ENCODE measurements at places on chromosomes 2 and 18.

DNA sequence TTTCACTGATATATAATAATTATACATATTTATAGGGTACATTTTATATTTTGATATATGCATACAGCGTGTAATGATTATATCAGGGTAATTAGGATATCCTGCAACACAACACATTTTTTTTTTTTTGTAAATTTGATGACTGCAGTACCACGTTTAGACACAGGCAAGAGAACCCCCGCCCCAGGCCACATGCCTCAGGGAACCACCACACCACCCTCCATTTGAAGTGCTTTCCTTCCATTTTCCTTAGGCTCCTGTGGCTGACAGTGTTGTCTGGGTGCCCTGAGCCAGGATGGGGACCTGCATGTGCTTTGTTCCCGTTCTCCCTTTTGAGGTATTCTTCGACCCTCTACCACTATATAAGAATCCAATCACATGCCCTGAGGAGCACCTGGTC is 161.6 kb upstream of the CTAGE1 start:
- DNase-seq: no peak

- no peak for DNase-seq
Observed at GRCh38 chr2:232323328-232323650, 55.3 kb upstream of the ALPP start.

DNA sequence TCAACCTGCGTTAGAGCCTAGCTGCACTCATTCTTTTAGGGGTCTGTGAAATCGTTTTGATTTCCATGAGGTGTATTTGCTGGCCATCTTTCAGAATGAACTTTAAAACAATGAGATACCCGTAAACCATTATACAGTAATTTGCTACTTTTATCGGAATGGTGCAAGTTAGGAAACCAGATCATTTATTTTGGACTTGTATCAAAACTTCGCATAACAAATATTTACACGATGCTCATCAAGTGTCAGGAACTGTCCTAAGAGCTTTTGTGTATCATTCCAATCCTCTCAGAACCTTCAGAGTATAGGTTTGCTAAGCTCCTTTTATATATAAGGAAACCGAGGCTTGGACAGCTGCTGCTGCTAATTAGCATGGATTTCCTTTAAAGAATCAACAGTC is 22.4 kb upstream of the SLC1A4 start:
- DNase-seq: no peak

- no peak for DNase-seq
Observed at GRCh38 chr2:27885234-27885633, 5.0 kb downstream of the RBKS start.

GRCh38 chr18:10559553-10560451 is 34.0 kb downstream of the NAPG start:
- no peak for DNase-seq

DNA sequence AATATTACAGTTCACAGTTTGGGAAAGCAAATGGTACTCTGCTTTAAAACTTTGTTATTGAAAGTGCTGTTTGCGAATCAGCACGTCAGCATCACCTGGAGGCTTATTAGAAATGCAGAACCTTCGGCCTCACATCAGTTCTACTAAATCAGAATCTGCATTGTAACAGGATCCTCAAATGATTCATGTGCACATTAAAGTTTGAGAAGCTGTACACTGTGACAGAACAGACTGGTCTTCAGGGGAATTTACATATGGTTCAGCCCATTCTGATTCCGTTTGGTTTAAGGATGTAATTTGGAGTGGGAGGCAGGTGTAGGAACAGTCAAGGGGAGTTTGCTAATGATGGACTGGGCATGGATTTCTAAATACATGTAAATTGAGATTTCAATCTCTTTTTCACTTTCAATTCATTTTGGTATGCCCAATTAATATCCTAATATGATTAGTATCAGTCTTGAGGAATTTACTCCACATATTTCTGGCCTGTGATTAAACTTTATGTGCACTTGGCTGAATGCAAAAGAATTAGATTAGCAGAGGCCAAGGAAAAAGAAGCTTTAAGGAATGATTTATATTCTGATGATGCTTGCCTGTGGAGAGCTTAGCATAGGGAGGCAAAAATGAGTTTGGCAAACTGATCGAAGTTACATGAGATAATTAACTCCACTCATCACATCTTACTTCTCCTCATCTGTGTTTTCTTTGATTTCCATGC is 248.8 kb downstream of the XIRP2 start:
- no peak for DNase-seq

DNA sequence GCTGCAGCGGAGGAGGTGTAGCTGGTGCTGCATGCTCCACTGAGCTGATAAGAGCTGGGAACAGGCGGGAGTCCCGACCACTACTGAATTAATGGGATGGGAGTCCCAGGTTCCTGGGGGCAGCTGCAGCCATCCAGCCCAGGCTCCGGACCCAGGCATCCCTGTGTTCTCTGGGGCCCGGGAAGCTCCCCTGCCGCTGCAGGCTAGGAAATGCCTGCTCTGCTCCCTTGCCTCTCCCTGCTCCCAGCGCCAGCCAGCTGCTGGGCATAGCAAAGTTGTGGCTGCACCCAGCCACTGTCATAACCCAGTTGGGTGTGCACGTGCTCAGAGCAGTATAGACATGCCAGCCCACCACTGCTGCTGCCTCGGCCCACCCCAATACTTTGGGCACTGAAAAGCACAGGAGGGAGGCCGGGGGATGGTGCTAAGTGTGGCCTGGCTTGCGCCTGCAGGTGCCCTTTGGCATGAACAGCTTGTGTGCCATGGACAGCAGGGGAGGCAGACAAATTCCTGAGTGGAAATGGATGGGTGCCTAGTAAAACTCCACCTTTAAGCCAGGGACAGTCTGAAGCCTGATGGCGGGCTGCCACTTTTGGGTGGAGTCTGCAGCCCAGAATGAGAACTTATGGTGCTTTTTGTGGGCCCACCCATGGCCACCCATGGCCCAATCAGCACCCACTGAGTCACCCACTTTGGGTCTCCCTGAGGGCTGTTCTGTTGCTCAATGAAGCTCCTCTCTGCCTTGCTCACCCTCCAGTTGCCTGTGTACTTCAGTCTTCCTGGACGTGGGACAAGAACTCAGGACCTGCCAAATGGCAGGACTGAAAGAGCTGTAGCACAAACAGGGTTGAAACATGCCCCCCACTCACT is 219.3 kb upstream of the TMEFF2 start:
- no peak for DNase-seq

DNA sequence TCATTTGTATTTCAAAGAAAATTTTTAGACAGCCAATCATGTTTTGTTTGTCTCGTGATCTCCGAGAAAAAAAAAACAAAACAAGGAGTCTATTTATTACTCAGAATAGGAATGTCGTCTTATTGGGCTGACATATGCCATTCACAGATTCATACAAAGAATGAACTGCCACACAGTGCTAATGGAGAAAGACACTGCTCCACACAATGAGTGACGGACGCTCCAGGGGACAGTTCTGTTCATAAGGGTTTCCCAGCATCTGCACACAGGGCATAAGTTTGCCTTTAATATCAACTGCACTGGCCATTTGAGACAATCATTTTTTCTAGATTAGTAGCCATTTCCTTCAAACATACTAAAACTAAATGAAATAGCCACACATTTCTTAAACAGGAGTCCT is 3.4 kb downstream of the SERTAD2 start:
- no peak for DNase-seq

DNA sequence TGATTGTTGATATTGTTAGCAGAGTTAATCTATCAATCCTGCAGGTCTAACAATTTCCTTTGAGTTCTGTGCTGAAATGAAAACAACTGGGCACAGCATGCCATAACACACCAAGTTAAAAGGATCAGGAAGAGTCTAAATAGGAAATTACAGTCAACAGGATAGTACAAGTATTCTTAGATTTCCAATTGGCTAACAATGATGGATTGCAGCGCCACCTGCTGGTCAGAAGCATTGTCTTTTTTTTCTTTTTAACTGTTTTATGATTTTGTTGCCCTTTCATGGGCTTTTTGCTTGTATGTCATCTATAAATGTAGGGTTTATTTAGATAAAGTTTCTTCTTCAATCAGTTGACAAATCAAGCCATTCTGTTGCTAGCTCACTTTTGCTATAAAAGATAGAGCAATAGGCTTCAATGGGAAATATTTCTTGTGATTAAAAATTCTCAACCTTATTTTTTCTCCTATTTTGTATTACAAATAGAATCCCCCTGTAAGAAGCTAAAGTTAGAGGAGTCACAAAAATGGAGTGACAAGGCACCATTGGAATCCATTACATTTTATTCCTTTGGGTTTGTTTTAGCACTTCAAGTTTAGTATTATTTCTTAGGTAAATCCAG is 40.8 kb upstream of the RPRM start:
- DNase-seq: no peak

- DNase-seq: no peak
Observed at GRCh38 chr2:172893671-172894070, 158.0 kb downstream of the RAPGEF4 start.

DNA sequence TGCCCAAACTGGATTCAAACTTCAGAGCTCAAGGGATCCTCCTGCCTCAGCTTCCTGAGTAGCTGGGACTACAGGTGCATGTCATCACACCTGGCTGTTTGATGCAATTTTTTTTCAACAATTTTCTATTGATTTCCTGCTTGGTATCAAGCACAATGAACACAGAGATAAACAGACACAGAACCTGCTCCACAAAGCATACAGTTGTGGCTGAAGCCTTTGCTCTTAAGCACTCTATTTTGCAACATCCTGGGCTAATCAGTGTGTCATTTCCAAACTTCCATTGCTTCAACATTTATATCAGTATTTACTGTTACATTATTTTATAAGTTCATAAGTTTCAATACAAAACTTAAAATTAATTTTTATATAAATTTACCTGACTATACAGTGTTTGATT is 79.4 kb downstream of the NEB start:
- no peak for DNase-seq

DNA sequence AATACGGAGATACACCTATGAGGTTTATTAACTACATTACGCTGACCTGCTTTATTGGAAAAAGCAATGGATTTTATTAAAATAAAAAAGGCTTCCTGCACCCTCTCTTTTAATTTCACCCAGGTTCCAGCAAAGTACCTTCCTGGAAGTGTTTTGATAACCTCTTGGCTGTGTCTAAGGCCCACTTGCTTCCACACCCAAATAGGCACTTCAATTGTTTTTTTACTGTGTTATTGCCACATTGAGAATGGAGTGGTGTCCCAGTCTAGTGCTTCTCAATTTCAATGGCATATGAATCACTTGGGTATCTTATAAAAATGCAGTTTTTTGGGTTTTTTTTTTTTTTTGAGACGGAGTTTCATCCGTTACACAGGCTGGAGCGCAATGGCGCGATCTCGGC is 47.6 kb downstream of the SF3B1 start:
- no peak for DNase-seq

DNA sequence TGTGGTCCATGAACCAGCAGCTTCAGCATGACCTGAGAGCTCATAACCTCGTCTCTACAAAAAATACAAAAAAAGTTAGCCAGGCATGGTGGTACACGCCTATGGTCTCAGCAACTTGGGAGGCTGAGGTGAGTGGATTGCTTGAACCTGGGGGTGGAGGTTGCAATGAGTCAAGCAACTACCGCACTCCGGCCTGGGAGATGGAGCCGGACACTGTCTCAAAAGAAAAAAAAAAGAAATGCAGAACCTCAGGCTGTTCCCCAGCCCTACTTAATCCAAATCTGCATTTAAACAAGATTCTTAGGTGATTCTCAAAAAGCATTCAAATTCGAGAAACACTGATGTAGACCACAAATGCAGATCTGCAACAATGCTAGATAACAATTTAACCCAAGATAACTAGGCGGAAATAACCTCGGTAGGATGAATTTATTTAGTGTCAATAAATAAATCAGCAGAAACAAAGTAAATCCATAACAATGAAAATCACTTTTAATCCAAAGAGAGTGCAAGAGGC is 203.5 kb downstream of the SP3 start:
- DNase-seq: no peak

DNA sequence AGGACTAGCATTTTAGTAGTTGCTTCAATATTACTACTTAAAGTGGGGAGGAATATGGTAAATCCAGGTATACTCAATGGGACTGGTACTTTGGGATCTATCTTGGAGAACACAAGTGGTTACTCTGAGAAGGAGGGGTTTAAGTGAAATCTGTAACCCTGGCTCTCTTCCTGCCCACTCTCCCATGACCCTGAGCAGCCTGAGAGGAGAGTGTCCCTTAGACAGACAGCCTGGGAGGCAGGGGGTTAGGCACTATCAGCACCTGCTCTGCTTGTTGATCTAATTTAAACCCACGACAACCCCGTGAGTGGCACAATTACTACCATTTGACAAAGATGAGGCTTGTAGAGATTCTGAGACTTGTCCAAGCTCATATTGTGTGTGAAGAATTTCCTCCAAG is 395.5 kb downstream of the ALK start:
- no peak for DNase-seq

DNA sequence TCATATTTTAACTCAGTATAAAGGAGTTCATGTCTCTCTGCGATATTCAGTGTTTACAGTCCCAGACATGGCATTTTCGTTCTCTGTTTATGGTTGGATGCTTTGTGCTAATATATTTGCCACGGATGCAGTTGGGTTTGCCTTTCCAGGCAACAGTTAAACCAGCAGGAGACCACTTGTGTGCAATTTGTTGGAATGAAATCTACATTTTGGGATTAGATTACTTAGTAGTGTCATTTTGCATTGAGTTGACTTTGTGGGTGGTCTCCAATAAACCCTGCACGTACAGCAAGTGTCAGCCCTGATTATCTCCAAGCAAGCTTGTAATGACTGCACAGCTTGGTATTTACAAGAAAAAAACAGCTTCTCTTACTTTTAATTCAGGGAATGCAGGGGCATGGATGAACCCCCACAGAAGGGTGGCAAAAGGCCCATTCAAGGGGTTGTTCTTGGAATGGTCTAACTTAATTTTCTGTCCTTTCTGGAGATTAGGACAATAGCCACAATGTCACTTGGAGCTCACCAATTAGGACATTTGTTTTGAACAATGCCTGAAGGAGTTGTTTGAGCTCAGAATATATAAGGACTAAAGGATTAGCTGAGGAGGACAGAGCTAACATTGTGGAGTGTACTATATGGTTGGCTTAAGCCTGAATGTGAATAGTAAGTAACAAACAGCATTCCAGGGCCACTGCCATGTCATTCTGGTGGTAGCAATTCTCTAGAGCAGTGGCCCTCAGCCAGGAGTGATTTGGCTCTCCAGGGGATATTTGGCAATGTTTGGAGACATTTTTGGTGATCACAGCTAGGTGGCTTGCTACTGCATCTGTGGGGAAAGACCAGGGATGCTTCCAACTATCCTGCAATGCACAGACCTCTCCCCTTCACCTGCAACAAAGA is 121.5 kb downstream of the SLC4A3 start:
- no peak for DNase-seq

DNA sequence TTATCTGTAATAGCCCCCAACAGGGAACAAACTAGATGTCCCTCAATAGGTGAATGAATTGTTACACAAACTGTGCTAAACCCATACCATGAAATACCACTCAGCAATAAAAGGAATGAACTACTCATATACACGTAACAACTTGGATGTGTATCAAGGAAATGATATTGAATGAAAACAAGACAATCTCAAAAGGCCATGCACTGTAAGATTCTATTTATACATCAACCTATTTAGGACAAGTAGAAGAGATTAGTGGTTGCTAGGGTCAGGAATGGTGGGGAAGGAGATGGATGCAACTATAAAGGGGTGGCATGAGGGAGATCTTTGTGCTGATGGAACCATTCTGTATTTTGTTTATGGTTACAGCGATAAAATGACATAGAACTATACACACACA is 47.1 kb downstream of the KANSL3 start:
- no peak for DNase-seq
